Activated CD8-positive, alpha-beta memory T cell treated with anti-CD3 and anti-CD28 coated beads, Interleukin-2, amount 10 ng/mL, durations not matched to agents 7 days and 5 days (primary cell): ENCODE measurements at places on chromosomes 12 and 14. TPM values are rescaled to one million over a fixed set of nuclear protein-coding genes. Genes with fewer than 3 reads are reported as not detected.

Gene TMTC2
- 4.5 TPM for total RNA-seq

Gene PTPN6
- 367 TPM for total RNA-seq

GRCh38 chr12:52132754-52133161 lies 53.3 kb downstream of the SMIM41 start:
- DNase-seq: no peak

GRCh38 chr12:108234158-108234557 lies 105.0 kb downstream of the CMKLR1 start:
- no peak for DNase-seq

- DNase-seq: no peak
Measured at GRCh38 chr12:119374635-119375034, 40.1 kb downstream of the CCDC60 start.

GRCh38 chr14:64806202-64806861 lies 73.4 kb downstream of the SPTB start:
- DNase-seq: no peak

DNA sequence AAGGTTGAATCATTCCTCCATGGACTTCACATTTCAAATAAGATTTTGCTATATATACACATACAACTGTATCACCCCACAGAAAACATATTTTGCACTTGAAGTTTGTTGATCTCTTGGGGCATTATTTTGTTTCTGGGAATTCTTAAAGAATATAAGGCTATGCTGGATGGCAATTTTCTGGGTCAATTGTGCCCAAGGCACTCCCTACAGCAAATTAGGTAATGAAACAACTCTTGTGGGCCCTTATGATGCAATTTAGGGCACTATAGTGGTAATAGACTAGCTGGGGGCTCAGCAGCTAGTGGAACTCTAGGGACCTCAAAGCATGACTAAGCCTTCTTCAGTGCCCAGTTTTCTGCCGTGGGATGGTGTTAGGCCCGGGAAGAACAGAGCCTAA lies 444.4 kb downstream of the NRXN3 start:
- no peak for DNase-seq

DNA sequence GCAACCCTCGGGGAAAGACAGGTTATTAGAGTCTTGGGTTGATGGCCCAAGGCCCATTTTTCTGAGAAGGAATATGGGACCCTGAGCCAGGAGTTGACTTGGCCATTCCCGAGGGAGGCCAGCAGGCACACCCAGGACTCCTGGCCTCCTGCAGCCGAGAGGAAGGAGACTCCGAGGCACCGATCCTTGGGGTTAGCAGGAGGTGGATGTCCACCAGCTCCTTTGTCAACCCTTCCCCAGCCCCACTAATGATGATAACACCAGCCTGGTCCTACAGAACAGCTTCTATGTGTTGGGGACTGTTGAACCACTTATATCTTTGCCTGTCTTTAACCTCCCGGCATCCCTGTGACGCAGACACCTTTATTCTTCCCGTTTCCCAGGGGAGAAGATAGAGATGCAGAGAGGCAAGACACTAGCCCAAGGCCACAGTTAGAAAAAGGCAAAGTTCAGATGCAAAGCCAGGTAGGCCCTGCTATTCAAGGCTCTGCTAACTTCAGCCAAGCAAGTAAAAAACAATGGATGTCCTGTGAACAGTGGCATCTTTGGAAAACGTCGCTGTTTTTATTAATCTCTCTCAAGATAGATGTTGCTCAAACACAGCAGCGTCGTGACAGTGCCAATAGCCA lies 767.3 kb upstream of the TBX3 start:
- no peak for DNase-seq

- no peak for DNase-seq
Measured at GRCh38 chr12:103642240-103642864, 55.3 kb downstream of the STAB2 start.

GRCh38 chr12:13428538-13429265 lies 232.2 kb downstream of the EMP1 start:
- no peak for DNase-seq

- no peak for DNase-seq
Measured at GRCh38 chr14:32623300-32624093, 294.4 kb downstream of the AKAP6 start.

DNA sequence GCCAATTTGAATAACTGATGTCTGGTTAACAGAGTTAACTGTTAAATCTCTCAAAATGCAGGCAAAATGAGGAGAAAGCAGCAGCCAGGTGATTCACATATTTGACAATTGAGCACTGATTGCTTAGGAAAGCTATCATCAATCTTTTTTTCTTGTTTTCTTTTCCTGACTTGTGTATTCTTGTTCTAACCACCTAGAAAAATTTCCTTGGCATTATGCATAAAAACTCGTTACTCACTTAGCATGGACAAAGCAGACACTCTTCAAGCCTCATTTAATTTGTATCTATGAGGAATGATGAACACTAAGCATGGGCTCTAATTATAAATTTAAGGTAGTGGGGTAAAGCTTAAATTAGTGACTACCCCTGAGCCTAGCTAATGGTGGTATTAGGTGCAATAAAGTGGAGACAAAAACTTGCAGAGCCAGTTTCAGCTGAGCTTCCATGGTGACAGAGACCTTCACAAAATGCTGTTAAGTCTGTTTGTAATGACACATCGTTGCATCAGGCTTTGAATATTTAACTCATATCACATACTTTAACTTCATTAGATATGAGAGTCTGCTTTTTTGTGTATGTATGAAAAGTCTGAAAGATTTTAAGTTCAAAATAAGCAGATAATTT lies 52.0 kb downstream of the RASSF9 start:
- DNase-seq: no peak

DNA sequence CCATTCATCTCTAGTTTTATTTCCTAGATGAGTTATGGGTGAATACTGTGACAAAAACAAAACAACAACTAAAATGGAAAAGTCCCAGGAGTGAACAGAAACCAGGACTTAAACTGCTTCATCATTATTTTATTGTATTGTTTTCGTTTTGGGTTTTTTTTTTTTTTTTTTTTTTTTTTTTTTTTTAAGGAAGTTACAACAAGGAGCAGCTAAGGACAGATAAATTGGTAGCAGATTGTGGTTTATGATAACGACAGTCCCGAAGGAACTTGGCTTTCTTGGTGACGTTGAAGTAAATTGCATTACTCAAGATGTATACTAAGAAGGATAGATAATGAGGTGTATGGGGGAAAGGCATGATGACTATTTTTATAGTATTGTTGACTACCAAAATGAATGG lies 866.3 kb downstream of the NRXN3 start:
- DNase-seq: no peak

DNA sequence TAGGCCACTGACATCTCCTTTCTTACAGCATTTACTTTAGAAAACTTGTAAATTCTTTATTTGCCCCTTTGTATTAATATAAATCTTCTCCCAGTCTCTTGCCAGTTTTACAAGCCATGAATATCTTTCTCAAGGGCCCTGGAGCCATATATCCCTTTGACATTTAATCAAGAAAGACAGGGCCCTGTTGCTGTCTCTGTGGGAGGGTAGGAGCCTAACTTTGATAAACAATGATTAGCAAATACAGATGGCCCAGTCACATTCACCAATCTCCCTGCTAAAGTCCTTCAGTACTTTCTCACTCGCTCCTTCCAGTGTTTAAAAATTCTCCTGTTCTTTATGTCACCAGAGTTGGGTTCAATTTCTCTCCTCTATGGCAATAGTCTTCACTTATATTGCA lies 479.8 kb upstream of the USP15 start:
- no peak for DNase-seq

GRCh38 chr14:102258136-102258535 lies 46.8 kb downstream of the MOK start:
- DNase-seq: no peak

DNA sequence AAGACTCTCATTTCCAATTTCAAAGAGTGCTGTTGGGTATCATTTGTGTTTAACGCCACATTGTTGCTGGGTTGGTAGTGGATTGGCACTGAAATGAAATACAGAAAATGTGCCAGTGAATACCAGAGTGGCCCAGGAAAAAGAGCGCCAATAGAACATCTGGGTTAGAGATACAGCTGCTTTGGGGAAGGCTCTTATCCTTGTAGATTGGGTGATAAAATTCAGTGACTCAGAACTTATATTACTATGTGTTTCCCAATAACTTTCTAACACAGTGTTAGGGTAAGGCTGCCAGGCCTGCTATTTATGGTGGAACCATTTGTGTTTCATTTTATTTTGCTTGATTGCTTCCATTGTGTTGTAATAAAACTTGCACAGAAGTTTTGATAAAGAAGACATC lies 168.2 kb upstream of the SSTR1 start:
- no peak for DNase-seq

DNA sequence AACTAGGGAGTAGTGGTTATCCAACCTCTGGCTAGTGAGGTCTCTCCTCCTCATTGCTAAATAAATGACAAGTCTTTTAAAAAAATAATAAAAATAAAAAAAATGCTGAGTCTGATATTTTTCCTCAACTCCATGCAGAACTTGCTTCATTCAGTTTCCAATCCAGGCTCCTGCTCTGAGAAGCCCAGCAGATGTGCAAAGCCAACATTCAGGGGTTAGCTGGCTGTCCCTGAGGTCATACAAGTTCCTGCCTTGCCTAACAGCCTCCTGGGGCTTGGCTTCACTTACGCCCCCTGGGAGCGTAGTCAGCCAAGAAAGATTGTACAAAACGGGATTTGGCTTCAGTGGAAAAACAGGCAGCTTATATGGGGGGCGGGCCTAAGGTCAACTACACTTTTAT lies 23.3 kb downstream of the RTRAF start:
- DNase-seq: no peak

DNA sequence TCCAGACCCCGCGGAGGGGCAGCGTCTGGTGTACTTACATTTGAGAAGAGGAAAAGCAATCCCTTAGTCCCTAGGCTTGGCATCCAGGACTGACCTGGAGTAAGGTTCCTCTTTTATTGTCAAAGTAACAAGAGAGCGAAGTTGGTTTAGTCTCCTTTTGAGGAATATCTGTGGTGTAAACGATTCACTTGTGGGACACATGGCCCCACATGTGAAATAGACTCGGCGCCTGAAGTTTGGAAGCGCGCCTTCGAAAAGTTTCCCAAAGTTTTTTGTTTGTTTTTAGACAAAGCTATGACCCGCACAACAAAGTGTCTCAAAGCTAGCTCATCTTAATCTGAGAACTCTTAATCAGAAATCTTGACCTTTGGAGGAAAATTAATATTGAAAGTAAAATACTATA lies 744 bp downstream of the STYX start:
- no peak for DNase-seq
